ENCODE measurements at places on chromosomes 13 and 19.

- no peak for DNase-seq
Observed at GRCh38 chr19:37348060-37348459, 22.8 kb upstream of the ZNF527 start.

DNA sequence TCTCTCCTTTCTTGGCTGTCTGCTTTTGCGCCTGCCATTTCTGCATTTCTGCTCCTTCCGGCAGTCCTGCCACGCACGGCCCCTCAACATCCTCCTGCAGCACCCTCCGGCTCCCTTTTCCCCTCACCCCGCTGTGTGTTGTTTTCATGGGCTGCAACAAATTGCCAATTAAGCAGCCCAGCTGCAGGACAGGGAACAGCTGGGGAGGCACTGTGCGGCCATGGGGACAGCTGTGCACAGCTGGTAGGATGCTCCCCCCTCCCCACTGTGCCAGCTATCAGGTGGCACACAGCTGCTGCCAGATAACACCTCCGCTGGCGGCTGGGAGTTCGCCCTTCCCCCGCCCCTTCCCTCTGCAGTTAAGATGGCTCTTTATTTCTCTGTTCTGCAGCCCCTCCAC lies 25.4 kb downstream of the LYL1 start:
- DNase-seq, result no peak

DNA sequence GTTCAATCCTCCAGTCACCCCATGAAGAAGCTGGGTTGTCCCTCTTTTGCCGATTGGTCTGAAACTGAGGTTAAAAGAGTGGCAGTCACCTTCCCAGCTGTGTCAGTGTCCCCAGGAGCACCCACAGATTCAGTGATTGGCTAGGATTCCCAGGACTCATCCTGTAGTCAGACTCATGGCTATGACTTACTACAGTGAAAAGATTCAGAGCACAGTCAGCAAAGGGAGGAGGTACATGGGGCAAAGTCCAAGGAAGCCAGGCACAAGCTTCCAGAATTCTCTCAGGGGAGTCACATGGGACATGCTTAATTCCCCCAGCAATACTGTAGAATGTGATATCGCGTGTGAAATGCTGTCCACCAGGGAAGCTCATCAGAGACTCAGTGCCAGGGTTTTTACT lies 14.2 kb downstream of the ZNF473 start:
- no peak for DNase-seq

GRCh38 chr19:23393121-23393520 lies 2.1 kb downstream of the ZNF91 start:
- no peak for DNase-seq

GRCh38 chr13:100520936-100521850 lies 67.4 kb downstream of the GGACT start:
- DNase-seq, result no peak

- no peak for DNase-seq
Observed at GRCh38 chr13:99978799-99979452, 2.7 kb upstream of the ZIC2 start.

- DNase-seq, result no peak
Observed at GRCh38 chr13:30148171-30148754, 159.1 kb downstream of the KATNAL1 start.
